ENCODE measurements at places on chromosomes 5 and 9.
A peak's percentile ranks its signal among the peaks of the same experiment; 100 is the strongest.

DNA sequence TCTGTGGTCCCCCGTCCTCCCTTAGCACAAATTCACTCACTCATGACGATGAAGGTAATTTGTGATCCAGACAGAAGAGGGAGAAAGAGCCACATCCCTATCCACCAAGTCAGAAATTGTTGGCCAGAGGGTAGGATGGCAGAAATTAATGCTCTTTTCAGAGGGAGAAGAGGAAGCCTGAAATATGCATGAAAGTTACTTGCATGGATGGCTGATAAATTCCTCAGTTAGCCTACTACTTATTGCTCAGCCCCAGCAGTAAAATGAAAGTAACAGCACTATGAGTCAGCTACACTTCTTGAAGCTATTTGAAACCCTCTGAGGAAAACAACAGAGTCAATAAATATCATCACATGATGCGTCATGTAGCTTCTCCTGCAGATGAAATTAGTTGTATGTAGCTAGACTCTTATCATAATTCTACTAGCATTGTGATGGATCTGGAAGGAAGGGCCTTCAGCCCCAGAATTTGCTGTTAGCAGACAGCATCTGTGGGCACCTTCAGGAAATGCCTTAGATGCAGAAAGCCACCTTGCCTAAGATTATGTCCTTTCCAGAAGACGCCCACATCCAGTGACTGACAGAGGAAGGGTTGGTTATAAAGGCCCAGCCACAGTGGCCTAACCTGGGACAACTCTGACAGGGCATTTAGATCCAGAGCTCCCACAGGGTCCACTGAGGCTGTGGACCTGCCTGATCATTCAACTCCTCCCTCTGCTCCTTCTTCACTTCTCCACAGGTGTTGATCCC is 81.2 kb upstream of the CCDC112 start:
- DNase-seq = no peak

GRCh38 chr5:176817841-176818377 is 7.5 kb downstream of the UNC5A start:
- no peak for DNase-seq

GRCh38 chr9:100669968-100670367 is 92.1 kb downstream of the CAVIN4 start:
- DNase-seq = no peak

DNA sequence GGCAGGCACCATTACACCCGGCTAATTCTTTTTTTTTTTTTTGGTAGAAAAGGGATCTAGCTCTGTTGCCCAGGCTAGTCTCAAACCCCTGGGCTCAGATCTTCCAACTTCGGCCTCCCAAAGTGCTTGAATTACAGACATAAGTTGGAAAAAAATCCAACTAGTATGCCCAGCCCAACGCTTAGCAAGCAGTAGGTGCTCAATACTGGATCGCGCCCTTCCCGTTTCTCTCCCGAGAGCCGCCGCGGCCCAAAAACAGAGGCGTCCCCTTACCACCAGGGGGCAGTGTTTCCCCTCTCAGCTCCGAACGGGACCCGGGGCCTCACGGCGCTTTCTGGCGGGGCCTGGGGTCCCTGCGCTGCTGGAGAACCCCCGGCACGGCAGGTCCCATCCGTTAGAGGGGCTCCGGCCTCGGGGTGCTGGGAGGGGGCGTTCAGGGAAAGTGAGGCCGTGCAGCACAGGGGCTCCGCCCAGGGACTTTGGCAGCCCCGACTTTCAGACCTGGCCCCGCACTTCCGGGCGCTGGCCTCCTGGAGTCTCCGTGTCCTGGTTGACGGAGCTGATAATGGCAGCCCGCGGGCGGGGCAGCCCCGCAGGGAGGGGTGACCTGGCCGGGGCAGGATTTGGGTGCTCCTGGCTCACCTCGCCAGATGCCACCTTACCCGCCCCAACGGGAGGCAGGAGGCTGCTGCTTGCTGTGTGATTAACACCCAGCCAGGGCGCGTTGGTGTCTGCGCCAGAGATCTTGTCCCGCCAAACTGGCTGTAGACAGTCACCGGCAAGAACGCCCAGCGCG is 15.2 kb downstream of the PTGES start:
- no peak for DNase-seq

DNA sequence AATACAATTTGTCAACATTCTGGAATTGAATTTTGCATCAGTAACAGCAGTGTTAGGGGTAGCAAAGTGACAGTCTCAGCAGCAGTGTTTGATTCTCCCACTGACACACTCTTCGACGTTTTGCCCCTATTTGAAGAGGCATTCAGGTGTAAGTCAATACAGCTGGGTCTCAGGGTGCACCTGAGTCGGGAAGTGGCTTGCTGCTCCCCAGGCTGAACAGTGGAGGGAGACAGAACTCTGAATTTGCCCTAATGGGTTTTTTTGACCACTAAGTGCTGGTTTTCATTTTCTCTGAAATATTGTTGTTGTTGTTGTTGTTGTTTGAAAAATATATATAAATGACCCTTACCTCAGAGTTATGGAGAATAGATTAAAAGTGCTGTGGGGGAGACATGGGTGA is 223.2 kb downstream of the TLR4 start:
- DNase-seq = peak; percentile 1

GRCh38 chr9:13896047-13896446 is 417.9 kb downstream of the NFIB start:
- no peak for DNase-seq

GRCh38 chr5:321230-321725 is at the start of gene AHRR:
Gene AHRR (plus strand): TSS chr5:321714. CDS start chr5:343903, 22,189 bp downstream.
- DNase-seq = no peak

DNA sequence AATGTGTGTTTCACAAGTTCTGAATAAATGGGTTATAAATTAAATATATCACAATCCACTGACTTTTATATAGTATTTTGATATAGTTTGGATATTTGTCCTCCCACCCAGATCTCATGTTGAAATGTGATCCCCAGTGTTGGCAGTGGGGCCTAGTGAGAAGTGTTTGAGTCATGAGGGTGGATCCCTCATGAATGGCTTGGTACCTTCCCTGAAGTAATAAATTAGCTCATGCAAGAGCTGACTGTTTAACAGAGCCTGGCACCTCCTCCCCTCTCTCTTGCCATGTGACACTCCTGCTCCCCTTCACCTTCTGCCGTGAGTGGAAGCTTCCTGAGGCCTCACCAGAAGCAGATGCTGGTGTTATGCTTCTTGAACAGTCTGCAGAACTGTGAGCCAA is 127.9 kb upstream of the PALM2AKAP2 start:
- no peak for DNase-seq

GRCh38 chr5:95908799-95909198 is 52.9 kb downstream of the ELL2 start:
- no peak for DNase-seq

DNA sequence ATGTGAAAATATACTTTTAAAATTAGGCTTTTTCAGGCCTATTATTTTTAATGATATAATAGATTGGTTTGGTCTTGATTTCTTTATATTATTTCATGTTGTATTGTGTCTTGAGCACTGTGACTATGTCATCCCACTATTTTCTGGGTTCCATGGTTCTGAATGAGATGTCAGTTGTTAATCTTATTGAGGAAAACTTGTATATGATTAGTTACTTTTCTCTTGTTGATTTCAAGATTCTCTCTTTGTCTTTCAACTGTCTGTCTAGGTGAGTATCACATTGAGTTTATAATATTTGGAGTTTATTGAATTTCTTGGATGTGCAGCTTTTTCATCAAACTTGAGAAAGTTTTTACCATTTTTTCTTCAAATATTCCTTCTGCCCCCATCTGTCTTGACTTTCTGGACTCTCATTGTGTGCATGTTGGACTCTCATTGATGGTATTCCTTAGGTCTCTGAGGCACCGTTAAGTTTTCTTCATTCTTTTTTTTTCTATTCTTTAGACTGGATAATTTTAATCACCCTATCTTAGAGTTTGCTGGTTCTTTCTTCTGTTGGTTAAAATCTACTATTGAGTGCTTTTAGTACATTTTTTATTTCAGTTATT is 175.8 kb downstream of the TMEM167A start:
- no peak for DNase-seq

- DNase-seq = no peak
These were observed 88.2 kb downstream of the AMBP start for GRCh38 chr9:113989714-113990569.

GRCh38 chr5:172149073-172149472 is 39.0 kb downstream of the STK10 start:
- no peak for DNase-seq

GRCh38 chr9:116589392-116590354 is 97.4 kb upstream of the TRIM32 start:
- DNase-seq = no peak

DNA sequence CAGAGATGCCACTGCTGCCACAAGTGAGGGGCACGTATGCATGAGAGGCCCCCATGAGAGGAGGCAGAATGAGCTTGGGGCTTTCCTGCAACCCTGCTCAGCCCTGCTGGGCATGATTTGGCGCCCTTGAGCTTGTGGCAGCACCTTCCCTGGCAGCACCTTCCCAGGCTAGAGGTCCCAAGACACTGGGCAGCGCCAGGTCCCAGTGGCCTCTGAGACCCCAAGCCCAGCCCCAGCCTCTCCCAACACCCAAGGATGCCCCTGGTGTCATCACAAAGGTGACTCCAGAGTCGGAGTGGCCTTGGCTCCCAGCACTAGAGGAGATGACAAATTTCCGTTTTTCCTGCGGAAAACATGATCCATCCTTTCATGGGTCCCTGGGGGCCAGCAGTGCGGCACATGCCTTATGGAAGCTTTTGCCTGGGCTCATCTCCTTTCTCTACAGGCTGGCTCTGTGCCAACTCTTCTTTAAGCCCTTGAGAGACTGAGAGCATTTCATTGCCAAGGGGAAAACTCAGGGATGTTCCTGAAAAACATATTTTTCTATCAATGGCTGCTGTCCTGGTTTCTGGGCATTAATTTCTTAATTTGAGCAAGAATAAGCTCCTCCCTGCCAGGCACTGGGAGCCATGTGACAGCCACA is 77.1 kb upstream of the ADAMTS2 start:
- no peak for DNase-seq

GRCh38 chr9:133906932-133907910 is 84.9 kb downstream of the VAV2 start:
- no peak for DNase-seq

DNA sequence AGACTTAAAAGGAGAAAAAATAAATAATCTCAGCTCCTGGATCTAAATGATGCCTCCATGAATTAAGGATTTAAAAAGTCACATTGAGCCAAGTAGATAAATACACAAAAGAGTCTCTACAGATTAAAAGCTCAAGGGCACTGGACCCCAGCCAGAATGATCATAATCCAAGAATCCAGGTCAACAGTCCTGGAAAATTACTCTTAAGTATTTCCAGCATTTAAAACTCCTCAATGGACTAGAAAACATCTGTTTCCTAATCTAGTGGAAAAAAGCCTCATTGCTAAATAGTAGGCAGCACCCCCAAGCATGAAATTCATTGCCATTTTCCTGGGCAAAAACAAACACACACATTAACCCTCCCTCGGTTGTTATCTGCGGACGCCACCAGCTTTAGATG is 96.8 kb downstream of the FRMD3 start:
- no peak for DNase-seq

- DNase-seq = no peak
These were observed 237.1 kb upstream of the PCSK5 start for GRCh38 chr9:75653335-75653734.

- DNase-seq = no peak
These were observed 146.3 kb downstream of the TTC39B start for GRCh38 chr9:15160673-15161072.

DNA sequence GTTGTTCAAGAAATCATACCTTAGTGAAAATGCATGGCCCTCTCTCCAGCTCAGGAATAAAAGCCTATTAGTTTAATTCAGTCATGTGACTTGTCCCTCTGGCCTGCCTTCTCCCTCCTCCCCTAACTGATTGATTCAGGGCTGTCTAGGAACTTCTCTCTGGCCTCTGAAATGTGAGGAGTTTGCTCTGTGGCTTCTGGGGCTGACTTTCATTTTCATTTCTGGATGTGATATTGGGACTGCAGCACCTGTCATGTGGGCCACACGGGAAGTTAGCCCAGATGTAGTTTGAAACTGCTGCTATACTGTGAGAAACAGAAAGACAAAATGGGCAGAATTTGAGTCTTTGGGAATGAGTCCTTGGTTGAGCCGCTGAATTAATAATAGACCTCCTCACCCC is 44.8 kb downstream of the PARP8 start:
- DNase-seq = peak; percentile 86

DNA sequence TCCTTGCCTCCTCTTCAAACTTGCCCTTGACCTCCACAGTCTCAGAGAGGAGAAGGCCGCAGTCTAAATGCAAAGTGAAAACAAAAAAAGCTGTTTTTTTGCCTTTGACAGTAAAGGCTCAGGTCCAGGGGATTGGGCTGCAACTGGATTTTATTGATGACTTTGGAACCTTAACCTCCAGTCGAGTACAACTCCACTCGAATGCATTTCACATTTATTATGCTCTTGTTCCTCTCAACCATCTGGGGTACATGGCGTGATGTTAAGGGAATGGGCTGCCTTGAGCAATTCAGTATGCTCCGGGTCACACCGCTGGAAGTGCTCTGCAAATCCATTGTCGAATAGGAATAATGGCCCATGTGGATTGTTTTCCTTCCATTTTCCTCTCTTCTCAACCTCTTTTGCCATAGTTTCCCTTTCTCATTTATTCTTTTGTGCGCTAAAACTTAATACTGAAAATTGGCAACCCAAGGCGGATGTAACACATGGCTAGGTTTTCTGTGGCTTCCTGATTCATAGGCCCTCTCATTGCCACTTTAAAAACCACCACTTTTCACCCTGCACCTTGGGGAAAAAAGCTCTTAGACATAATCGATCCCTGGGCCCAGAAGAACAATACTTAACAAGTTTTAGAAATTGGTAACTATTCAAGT is 34.3 kb downstream of the ITK start:
- no peak for DNase-seq

- DNase-seq = no peak
These were observed 181.9 kb downstream of the FGF18 start for GRCh38 chr5:171601266-171601881.

All from NCI-H2029 treated with DMSO at 0.1 percent for 48 hours (cell line).